Activated naive CD8-positive, alpha-beta T cell treated with anti-CD3 and anti-CD28 coated beads for 36 hours (primary cell): ENCODE measurements at places on chromosomes 2 and 18.

GRCh38 chr2:19021100-19021476, 337.3 kb downstream of the OSR1 start:
- no peak for DNase-seq

DNA sequence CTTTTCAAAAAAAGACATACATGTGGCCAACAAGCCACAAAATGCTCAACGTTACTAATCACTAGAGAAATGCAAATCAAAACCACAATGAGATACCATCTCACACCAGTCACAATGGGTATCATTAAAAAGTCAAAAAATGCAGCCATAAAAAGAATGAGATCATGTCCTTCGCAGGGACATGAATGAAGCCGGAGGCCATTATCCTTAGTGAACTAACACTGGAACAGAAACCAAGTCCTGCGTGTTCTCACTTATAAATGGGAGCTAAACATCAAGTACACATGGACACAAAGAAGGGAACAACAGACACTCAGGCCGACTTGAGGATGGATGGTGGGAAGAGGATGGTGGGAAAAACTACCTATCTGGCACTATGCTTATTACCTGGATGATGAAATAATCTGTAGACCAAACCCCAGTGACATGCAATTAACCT, 17.8 kb upstream of the ATL2 start:
- DNase-seq: no peak

- DNase-seq: no peak
These were observed 90.0 kb upstream of the ATL2 start for GRCh38 chr2:38466876-38467767.

DNA sequence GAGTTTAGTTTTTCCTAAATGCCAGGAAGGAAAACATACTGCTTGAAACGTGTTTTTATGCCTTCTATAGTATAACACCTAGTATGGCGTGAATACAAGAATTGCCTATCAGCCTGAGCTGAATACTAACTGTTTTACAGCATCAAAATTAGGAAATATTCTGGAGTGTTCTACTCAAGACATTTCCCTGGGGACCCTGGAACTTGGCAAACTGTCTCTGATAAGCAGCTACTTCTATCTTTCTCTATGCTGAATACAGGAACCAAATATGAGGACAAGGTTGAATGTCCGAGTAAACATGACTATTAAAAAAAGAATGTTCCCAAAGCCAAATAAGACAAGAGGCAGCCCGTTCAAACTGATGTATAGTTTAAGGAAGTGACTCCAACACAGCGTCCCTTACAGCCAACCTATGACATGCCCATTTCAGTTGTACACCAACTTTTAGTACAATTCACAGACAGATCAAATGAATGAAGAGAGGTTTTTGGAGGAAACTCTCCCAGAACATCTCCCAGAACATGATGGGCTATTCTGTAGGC, 951.3 kb upstream of the ACVR2A start:
- DNase-seq: no peak

DNA sequence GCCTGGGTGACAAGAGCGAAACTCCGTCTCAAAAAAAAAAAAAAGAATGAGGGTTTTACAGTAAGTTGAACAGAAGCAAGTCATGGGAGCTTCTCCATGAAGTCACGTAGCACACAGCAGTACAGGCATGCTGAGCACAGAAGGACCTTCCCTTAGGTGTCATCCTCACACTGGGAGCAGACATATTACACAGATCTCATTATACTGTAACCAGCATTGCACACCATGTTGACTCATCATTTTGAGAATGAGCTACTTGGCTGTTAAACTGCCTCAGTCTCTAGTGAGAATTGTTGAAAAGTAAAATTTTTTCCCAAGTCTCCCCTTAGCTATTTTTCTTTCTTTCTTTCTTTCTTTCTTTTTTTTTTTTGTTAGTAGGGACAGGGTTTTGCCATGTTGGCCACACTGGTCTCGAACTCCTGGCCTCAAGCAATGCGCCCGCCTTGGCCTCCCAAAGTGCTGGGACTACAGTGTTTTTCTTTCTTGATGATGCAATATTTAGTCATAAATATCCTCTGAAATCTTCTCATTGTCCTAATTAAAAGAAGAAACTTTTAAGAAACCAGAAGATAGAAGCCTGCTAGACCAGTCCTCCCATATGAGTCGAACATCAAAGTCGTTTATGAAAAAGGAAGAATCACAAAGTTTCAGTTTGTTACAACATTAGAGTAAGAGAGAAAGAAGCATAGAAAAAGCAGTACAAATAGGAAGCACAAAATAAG, 37.9 kb upstream of the PPP1CB start:
- DNase-seq: no peak

- no peak for DNase-seq
These were observed 14.0 kb downstream of the TMEM247 start for GRCh38 chr2:46493241-46493970.

DNA sequence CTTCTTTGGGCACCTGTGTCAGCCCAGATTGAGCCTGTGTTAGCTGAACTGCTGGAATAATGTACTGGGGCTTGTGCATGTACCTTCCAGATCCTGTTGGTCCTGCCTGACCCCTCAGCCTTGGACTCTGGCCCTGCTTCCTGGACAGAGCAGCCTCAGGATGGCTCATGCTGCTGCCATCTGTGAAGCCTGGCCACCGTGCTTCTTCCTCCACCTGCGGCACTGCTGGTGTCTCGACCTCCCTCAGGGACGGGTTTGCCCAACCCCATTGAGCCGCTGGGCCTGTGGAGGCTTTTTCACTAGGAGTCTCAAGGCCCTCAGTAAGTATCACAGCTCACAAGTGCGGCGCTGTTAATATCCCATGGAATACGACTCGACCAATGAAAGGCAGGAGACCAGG, 342.7 kb downstream of the TGIF1 start:
- DNase-seq: no peak

- DNase-seq: no peak
These were observed 170.6 kb downstream of the DNAH6 start for GRCh38 chr2:84686783-84687476.

GRCh38 chr2:136891100-136891499, 125.8 kb downstream of the THSD7B start:
- DNase-seq: no peak

- DNase-seq: no peak
These were observed 243.5 kb downstream of the ASXL3 start for GRCh38 chr18:33821503-33821902.
